NCI-H1092 (cell line): ENCODE measurements at places on chromosomes 3 and 15.

- no peak for DNase-seq
Observed at GRCh38 chr3:117549716-117550115, 840.1 kb downstream of the TUSC7 start.

GRCh38 chr15:101028772-101029438 lies 109.7 kb downstream of the LRRK1 start:
- DNase-seq = no peak

DNA sequence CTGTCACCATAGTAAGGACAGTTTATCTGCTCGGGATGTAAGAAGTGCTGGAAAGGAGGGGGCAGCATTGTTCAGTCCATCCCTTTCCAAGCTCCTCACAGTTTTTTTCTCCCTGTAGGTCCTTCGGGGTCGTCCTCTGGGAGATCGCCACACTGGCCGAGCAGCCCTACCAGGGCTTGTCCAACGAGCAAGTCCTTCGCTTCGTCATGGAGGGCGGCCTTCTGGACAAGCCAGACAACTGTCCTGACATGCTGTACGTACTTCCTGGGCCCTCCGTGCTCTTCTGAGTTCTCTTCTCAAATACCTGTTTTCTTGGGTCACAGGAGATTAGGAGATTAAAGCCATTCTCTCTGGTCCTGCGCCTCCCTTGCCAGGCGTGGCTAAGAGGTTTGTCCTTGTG lies 59.1 kb downstream of the PGPEP1L start:
- no peak for DNase-seq

GRCh38 chr3:44835684-44836083 lies 26.0 kb upstream of the TMEM42 start:
- DNase-seq = no peak

- DNase-seq = peak; percentile 83
Observed at GRCh38 chr3:72255791-72256559, 471.0 kb upstream of the PROK2 start.

DNA sequence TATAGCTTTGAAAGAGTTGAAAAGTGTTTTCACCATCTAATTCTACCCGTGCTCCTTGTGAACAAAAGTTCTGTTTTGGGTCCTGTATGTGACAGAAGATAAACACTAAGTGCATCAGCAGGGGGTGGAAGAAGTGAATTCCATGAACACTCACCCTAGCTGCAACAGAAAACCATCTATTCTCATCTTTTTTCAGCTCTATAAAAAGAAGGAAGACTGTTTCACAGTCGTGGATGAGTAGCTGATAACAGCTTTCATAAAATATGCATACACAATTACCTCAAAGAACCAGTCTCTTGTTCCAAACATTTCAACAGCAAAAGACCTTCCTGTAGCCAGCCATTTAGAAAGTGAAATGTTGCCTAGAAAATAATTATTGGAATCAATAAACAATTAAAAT lies 281.7 kb upstream of the RASGRP1 start:
- DNase-seq = no peak

DNA sequence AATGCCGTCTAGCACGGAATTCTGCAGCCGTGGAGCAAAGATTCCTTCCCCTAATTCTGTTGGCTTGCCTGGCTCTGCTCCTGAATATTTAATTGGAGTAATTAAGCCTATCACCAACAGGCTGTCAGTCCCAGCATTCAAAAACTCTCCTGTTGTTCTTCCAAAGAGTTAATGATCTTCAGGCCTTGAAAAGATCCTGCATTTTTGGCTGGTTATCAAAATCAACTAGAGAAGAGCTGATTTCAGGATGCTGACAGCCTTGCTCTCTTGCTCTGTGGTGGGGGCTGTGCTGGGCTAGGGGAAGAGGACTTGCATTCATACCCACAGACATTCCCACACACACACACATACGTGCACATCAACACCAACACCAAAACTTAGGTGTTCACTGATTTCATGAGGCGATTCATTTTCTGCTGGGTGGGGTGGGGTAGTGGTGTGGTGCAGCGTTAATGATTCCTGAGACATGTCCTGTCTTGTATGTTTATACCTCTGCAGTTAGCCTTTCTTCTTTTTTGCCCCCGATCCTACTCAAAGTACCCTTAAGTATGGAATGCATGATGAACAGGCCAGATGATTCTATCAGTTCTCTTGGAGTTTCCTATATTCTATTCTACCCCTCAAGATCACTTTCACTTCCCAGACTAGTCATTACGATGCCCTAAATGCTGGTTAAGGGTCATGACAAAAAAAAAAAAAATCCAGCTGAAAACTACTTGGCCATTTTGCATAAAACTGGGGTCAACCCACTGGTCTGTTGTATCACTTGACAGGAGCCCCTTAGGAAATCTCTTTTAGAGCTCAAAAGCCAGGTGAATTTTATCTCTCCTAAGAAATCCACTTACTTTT lies 42.3 kb downstream of the CPN2 start:
- DNase-seq = no peak

- no peak for DNase-seq
Observed at GRCh38 chr15:73879426-73879825, 6.1 kb downstream of the TBC1D21 start.

GRCh38 chr3:125589547-125590122 lies 5.7 kb downstream of the OSBPL11 start:
- DNase-seq = no peak

- DNase-seq = no peak
Observed at GRCh38 chr3:128354788-128355542, 111.7 kb downstream of the DNAJB8 start.

GRCh38 chr3:101202640-101203039 lies 117.7 kb downstream of the IMPG2 start:
- no peak for DNase-seq

- DNase-seq = no peak
Observed at GRCh38 chr3:8492744-8493511, 8.7 kb upstream of the LMCD1 start.

DNA sequence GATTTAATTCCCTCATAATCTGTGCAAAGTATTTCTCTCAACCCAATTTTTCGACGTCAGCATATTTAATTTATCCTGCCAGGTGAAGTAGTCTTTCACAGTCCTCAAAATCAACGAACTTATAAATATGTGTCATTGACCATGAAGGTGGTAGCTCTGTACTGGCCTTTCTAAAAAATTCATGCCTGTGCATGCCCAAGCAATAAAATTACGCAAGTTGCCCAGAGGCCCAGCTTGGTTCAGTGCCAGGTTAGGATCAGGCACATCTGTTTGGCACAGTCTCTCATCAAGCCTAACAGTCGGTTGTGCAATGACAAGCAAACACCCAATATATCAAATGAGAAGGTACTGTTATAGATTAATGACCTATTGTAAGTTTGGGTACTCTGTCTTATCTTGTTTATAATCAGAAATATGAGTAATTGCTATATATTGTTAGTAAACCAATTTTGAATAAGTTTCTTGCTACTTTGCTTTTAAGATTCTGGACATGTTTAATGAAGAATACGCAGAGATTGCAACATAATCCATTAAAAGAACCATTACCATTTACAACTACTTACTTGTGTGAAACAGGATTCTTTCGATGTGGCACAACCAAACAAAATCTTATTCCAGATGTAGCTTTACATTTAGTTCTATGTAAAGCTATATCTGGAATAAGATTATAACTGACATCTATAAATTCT lies 159.0 kb upstream of the IL12A start:
- DNase-seq = no peak

DNA sequence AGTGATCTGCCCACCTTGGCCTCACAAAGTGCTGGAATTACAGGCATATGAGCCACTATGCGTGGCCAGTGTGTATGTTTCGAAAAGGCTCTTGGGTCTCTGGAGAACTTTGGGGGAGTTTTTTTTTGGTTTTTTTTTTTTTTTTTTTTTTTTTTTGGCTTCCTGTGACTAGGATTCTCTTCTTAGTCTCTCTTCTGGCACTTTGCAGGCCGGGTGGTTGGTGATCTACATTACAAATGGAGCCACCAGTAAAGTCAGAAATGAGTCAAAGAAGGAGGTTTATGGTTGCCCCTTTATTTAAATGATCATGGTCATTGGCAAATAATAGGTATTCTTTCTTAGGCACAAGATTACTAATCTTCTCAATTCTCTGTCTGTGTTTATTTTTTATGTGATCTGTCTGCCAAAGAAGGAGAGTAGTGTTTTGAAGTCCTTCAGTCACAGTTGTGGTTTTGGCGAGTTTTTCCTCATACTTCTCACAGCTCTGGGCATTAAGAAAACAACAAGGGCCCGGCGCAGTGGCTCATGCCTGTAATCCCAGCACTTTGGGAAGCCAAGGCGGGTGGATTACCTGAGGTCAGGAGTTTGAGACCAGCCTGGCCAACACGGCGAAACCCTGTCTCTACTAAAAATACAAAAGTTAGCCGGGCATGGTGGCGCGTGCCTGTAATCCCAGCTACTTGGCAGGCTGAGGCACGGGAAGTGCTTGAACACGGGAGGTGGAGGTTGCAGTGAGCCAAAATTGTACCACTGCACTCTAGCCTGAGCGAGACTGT lies 38.3 kb downstream of the PDE8A start:
- no peak for DNase-seq

GRCh38 chr3:54966979-54967378 lies 39.1 kb upstream of the LRTM1 start:
- no peak for DNase-seq

- no peak for DNase-seq
Observed at GRCh38 chr3:127208483-127209100, 15.7 kb downstream of the PRR23E start.

DNA sequence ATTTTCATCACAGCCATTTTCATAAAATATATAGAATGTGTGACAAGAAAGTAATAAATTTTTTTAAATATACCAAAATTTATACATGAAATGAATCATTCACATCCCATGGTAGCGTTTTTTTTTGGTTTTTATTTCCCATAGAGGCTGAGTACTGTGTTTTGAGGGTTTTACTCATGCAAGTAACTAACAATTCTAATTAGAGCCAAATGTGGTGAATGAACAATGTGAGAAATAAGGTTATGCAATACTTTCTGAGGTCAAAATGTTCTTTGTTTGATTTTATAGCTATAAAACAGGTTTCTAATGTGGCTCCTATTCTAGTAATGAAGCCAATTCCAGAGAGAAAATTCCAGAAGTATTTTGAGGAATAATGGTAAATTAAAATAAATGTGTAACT lies 386.8 kb downstream of the TBC1D5 start:
- no peak for DNase-seq

DNA sequence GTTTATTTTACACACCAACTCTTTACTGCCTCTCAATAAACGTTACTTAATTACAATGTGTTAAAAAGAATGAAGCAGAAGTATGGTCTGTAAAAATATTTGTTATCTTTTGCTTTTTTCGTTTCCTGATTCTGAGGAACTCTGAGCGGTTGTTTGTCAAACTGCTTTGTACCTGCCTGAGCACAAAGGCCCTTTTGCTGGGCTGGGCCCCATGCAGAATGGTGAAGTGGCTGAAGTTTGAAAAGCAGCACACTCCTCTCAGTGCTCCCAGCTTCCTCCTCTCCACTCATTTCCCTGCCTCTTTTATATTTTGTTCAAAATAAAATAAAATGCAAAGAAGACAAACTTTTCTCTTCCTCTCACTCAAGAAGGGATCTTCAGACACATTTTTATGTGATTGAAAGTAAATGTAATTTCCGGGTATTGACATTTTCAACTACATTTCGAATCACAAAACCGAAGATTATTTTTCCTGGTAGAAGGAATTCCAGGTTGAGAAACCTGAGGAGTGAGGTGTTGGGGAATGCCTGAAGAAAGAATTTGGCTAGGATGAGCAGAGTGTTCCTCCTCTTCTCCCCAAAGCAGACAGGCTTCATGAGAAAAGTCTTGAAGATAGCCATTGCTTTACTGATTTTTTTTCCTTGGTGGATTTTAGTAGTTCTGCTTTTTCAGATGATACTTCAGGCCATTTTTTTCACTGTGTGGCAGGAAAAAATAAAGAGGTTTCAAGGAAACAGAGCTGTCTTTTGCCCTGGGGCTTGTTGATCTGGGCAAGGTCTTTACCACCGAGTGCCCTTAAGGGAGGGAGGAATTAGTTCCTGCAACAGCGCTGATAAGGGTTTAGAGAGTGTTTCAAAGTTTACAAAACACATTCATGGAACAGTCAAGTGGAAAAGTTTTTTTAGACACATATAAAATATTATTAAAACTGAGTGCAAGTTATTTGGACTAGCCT lies 229.8 kb downstream of the NFKBIZ start:
- DNase-seq = no peak

DNA sequence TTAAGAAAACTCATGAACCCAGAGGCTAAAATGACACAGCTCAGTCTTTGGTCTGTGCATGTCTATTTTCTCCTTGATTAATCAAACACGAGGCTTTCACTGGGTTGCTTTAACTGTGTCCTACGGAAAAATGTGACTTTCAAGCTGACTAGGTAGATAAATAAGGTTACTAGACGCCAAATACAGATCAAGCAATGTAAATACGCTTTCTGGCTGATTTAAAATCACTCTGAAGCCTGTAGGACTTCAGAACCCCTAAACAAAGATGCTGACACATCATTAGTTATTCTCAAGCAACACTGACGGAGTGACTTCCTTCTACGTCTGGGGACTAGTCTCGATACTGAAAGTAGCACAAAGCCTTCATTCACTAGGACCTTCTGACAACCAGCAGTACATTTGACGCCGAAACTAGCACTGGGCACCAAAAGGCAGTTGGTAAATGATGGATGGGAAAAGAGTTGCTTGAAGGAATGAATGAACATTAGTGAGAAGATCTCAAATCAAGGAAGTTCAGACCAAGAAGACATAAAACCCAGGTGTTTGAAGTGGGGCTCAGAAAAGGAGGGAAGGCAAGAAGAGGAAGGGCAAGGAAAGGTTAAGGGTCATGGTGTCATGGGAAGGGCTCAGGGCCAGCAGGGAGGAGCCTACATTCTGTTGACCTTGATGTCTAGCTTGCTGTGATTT lies 67.1 kb upstream of the CDV3 start:
- no peak for DNase-seq

DNA sequence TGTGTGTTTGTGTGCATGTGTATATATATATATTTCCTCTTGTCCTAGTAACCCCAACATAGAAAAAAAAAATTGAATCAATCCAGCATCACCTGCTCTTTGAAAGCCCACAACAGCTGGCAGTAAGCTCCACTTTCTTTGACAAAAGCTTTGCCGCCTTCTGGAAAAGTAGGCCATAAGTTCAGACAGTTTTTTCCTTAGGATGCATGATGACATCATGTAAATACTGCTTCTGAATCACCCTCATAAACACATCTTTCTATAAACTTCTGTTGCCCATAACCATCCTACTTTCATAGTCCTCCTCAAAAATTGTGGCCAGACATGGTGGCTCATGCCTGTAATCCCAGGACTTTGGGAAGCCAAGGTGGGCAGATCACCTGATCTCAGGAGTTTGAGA lies 67.4 kb downstream of the CSNK1G1 start:
- no peak for DNase-seq

DNA sequence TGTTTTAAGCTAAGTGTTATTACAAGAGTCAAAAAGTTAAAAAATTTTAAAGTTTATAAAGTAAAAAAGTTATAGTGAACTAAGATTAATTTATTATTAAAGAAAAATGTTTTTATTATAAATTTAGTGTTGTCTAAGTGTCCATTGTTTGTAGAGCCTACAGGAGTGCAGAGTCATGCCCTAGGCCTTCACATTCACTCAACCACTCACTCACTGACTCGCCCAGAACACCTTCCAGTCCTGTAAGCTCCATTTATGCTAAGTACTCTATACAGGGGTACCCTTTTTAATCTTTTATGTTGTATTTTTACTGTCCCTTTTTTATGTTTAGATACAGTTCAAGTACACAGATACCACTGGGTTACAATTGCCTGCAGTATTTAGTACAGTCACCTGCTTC lies 37.2 kb downstream of the EEFSEC start:
- no peak for DNase-seq
